ENCODE measurements at places on chromosomes 6 and 20. TPM values are rescaled to one million over a fixed set of nuclear protein-coding genes. Genes with fewer than 3 reads are reported as not detected.

GRCh38 chr6:131982740-131983259 is 31.6 kb upstream of the CCN2 start:
- peak; percentile 20 for DNase-seq

DNA sequence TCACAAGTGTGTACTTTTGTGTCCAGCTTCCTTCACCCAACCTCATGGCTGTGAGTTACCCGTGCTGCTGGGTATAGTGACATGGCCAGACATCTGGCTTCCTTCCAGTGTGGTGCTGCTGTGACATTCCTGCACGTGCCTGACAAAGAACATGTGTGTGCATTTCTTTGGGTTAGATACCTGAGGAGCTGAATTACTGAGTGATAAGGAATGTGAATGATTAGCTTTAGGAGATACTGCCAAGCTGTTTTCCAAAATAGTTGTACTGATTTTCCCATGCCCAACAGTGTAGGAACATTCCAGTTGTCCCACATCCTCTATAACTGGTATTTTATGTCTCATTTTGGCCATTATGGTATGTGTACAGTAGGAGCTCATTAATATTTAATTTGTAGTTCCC is 132.5 kb downstream of the PREX1 start:
- no peak for DNase-seq

DNA sequence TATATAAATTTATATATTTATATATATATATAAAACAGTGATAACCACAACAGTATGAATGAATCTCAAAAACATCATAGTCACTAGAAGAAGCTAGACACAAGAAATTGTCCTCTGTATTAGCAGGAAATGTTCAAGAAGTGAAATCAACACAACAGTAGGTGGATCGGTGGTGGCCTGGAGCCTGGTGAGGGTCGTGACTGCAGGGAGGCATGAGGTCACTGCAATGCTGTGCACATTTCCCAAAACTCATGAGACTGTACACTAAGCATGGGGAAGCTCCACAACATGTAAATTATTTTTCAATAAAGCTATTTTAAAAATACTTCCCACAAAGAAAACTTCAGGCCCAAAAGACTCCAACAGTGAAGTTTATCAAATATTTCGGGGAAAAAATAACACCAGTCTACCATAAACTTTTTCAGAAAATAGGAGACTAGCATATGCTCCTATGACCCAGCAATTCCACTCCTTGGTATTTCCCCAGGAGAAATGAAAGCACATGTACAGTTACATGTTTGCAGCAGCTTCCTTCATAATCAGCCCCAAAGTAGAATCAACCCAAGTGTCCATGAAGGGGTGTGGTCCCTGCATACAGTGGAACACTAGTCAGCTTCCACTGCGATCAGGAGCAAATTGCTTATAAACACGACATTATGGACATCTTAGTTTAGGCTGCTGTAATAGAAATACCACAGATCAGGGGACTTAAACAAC is 144.2 kb downstream of the TBXT start:
- no peak for DNase-seq

TSHZ2 gene
- total RNA-seq, result 1.9 TPM

SRF gene
- total RNA-seq, result 19.7 TPM

SLC35F1 gene
- total RNA-seq, result not detected

Measured in dermis blood vessel endothelial cell (primary cell).